ENCODE measurements at places on chromosomes 2 and 18. TPM values are rescaled to one million over a fixed set of nuclear protein-coding genes. Genes with fewer than 3 reads are reported as not detected.

GRCh38 chr2:114068438-114068837 is 178.5 kb downstream of the ACTR3 start:
- no peak for DNase-seq

DNA sequence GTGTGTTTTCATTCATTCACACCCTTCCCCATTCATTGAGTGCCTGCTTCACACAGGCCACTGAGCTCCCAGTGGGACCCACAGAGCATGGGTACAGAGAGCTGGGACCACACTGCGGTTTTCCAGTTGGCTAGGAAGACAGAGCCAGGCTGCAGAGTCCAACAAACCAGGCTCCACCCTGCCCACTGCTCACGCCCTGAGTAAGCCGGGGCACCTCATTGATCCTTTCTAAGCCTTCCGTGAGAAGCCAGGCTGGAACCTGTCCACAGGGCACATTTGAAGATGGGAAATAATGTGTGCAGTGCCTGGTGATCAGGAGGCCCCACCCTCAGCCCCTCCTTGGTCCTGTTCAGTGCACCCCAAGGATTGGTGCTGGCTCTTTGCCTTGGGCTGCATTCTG is 13.5 kb downstream of the KCNIP3 start:
- no peak for DNase-seq

- no peak for DNase-seq
These were observed 71.0 kb downstream of the PDE1A start for GRCh38 chr2:182355815-182356214.

The ANKAR gene
- total RNA-seq, result 6.6 TPM

The KIF1A gene
- total RNA-seq, result not detected

Data from mesenteric fat pad (tissue), 1 donor.